ENCODE measurements at places on chromosomes 5 and 9. TPM values are rescaled to one million over a fixed set of nuclear protein-coding genes. Genes with fewer than 3 reads are reported as not detected.

RLN1 gene
- not detected for total RNA-seq

- no peak for DNase-seq
These were observed 4.7 kb downstream of the NTNG2 start for GRCh38 chr9:132166599-132166998.

GRCh38 chr5:81183811-81184748, 49.0 kb upstream of the CKMT2 start:
- DNase-seq, result no peak

GRCh38 chr5:180641566-180641900, 7.9 kb downstream of the FLT4 start:
- DNase-seq, result no peak

IFNA17 gene
- not detected for total RNA-seq

GRCh38 chr9:95506428-95506677, 10.4 kb downstream of the PTCH1 start:
- no peak for DNase-seq

DNA sequence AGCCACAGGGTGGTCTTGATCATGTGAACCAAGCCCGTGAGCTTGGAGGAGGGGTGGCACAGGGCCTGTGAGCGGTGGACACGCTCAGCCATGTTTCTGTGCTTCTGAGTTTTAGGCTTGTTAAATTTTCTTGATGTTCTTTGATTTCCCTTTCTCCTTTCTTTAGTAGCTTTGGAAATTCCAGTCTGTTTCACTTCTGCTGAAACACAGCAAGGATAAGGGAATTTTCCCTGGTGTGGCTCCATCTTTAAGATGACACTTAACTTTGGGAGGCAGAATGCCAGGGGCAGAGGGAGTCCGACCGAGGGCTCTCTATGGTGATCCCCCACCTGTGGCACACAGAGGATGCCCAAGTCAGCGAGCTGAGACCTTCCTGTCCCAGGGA, 29.7 kb upstream of the BASP1 start:
- DNase-seq, result no peak

- no peak for DNase-seq
These were observed 139.8 kb downstream of the MPDZ start for GRCh38 chr9:13139641-13140171.

GRCh38 chr9:101618698-101619097, 23.9 kb upstream of the PPP3R2 start:
- no peak for DNase-seq

ROR2 gene
- total RNA-seq, result 0.21 TPM

GRCh38 chr5:44051591-44051990, 337.6 kb downstream of the FGF10 start:
- no peak for DNase-seq

PCDHA1 gene
- total RNA-seq, result not detected

DNA sequence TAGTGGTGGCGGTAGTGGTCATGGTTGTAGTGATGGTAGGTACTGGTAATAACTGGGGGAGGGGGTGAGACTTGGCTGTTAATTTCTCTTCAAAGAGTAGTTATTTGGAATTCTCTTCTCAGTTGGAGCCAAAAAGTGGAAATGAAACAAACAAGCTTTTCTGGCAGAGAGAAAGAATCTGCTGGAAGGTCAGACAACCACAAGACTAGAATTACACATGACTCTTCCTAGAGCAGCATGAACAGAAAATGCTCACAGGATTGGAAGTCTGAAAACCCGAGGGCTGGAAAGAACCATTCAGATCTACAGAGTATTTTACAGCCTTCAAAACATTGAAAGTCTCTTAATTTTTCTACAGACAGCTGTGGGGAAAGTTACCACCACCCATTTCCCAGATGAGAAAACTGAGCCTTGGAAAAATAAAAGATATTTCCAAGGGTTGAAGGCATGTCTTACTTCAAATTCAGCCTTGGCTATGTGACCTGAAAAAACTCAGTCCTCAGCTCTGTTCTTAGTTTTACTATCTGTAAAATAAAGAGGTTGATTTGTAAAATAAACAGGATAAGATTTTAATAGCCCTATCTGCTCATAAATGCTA, 42.9 kb upstream of the TRIM32 start:
- DNase-seq, result no peak

- DNase-seq, result no peak
These were observed 150.7 kb downstream of the SLC28A3 start for GRCh38 chr9:84189904-84190303.

DNA sequence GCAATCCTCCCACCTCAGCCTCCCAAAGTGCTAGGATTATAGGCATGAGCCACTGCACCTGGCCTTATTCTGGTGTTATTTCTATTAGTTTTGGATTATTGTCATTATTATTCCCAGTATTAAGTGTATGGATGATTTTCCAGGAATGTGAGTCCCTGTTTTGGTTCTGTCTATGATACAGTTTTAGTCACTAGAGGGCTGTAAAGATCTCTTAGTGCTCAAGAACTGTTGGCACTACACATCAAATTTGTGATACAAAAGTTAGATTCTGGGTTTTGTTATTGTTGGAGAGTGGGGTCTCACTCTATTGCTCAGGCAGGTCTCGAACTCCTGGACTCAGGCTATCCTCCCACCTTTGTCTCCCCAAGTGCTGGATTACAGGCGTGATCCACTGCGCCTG, 12.1 kb downstream of the CCL28 start:
- no peak for DNase-seq

CRB2 gene
- total RNA-seq, result not detected

DNA sequence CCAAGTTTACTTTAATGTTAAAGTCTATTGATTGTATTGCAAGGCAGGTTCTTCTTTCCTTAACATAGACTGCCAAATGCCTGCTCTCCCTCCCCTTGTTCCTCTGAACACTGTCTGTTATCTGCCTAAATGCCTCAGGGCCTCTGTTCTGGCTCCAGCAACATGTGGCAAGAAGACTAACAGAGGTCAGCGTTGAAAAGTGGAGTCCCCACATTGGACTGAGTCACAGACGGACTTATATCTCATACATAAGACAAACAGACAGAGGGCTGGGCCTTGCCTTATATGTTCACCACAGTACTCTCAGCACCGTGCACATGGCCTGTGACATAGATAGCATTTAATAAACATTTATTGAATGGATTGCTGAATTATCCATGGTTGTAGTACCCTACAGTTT, 91.4 kb downstream of the TSSK1B start:
- no peak for DNase-seq

- DNase-seq, result no peak
These were observed 80.4 kb upstream of the PRSS3 start for GRCh38 chr9:33714989-33715388.

DNA sequence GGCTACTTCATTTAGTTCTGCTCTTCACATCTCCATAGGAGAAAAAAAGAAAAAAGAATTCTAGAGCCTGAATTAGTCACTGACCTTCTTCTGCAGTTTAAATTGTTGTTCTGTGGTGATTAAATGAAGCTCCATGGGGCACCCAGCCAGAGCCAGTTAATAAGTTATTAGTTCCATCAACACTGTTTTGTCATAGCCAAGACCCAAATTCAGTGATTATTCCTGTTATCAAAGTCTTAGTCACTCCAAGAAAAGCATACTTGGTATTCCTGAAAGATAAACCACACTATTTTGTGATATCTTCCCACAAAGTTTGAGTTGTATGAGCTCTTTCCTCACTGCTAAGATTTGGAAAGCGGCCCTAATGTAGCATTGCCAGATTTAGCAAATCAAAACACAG, 134.8 kb upstream of the RGMB start:
- DNase-seq, result no peak

GRCh38 chr5:174139623-174140022, 94.1 kb downstream of the NSG2 start:
- no peak for DNase-seq

DNA sequence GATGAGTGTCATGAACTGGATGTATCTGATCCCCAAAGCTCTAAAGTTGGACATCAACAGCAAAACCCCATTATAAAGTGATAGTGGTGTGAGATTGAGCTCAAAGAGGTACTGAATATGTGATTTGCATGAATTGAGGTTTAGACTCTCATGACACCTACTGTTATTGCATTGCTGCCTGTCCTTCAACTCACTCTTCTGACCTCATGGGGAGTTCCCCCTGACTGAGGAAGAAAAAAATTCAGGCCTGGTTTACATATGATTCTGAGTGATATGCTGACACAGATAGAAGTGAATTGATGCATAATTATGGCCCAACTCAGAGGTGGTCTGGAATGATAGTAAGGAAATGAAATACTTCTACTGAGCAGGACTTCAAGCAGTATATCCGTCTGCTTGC, 76.2 kb upstream of the CHD1 start:
- DNase-seq, result no peak

PALM2AKAP2 gene
- 45.9 TPM for total RNA-seq

DNA sequence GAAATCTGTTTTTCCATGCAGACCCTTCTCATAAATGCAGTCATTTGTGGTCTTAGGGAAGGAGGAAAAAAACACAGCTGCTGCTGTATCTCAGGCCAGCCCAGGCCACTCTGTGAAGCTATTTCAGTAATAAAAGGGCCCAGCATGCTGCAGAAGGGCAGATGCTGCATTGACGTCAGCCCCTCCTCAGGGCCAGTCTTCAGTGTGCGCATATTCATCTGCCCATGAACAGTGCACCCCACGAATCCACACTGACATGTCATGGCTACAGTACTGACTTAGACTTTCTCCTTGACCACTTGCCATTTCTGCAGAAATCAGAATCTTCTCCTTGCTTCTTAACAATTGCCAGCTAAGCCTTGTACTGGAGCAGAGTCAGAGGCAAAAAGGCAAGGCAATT, 304.7 kb downstream of the GABRG2 start:
- no peak for DNase-seq

GRCh38 chr5:168415971-168416370, 70.3 kb upstream of the RARS1 start:
- DNase-seq, result no peak

SPINK1 gene
- total RNA-seq, result 3.4 TPM

ANKRD55 gene
- not detected for total RNA-seq

DNA sequence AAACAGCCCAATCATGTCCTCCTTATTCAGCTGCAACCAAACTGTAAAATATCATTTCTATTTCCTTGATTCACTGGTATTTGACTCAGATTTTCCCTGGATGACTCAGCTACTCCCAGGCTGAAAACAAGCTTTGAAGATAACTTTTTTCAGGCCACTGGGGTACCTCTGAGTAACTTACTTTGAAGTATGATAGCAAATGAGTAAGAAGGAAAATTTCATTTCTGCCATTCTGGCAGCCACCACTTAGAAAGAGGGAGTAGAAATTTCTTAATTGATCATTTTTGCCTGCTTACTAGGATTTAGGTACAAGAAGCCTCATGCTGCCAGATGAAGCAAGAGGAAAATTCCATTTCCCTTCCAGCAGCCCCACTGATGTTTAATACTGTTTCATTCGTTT, 247.4 kb downstream of the PRELID2 start:
- no peak for DNase-seq

- DNase-seq, result no peak
These were observed 183.5 kb upstream of the GDNF start for GRCh38 chr5:38023371-38023770.

DNA sequence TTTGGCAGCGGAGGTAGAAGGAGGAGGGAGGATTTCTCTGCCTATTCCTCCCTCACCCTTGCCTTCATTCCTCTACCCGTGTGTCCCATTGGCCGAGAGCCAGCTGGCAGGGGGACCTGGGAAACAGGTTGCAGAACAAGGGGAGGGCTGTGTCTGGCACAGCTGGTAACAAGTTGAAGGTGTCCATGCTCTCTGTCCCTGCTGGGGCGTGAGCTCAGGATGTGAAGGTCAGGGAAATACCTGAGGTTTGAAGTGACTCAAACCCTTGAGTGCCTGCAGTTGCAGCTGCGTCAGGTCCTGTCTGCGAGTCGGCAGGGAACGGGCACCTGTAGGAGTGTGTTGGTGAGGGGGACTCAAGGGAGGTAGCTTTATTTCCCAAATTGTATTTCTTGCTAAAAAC, 16.2 kb downstream of the MIGA2 start:
- DNase-seq, result no peak

DNA sequence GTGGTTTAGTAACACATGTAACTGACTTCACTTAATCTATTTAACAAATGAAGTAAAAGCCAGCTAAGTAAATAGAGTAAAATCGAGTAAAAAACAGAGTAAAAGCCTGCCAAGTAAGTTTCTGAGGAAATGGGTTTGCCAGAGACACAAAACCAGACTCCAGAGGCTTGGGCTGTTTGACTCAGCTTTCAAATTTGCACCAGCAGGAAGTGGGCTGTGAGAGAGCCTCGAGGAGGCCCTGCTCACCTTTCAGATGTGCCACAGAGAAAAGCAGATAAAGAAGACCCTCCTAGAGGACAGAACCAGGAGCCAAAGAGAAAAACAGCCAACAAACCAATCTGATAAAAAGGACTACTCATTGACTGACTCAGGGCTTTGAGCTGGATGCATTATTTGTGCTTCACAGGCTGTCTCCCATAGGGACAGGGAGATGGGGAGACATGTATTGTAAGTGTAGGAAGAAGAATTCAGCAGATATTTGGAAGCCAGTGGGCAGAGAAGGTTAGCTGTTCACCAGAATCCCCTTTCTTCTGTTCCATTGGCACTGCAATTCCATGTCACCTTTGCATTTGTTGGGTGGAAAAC, 14.4 kb upstream of the AMACR start:
- no peak for DNase-seq

DNA sequence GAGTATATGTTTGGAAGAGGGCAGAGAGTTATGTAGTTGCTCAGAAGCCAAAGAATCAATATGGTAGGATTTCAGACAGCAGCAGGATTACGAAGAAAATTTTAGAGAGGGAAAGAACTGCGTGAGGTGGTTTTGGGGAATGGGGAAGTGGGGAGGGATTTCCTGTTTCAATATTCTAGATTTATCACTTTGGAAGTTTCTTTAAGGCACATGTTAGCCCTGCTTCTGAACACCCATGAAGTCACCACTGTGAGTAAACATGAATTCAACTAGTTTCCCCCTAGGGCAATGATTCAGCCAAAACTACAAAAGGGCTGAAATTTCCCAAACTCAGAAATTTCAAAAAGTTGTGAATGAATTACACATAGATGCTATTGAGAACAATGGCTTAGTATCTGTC, 132.2 kb downstream of the EBF1 start:
- DNase-seq, result no peak

DNA sequence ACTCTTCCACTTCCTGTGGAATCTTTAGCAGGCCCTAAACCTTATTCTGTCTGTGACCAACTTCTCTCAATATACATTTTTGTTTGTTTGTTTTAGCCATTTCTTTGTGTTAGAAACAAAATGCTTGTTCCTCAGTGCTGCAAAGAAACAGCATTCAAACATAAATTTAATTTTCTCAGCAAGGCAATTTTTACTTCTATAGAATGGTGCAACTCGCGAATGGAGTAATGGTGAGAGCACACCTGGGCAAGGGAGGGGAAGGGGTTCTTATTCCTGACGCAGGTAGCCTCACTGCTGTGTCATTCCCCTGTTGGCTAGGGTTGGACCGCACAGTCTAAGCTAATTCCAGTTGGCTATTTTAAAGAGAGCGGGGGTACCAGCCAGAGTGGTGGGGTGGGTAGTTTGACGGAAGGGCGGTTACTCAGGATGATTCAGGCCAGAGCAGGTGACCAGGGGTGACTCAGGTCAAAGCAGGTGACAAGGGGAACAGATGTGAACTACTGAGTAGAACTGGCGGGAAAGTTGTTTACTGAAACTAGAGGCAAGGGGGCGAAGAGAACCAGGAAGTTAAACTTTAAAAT, 21.4 kb downstream of the ZNF169 start:
- DNase-seq, result no peak

All from thoracic aorta (tissue), 2 donors.